ENCODE measurements at places on chromosomes 16 and 17. TPM values are rescaled to one million over a fixed set of nuclear protein-coding genes. Genes with fewer than 3 reads are reported as not detected.
A peak's percentile ranks its signal among the peaks of the same experiment; 100 is the strongest.

Gene CRYM
- not detected for total RNA-seq

Gene ATF7IP2
- 27.0 TPM for total RNA-seq

Gene KRT36
- total RNA-seq = not detected

Gene TEX14
- total RNA-seq = 0.31 TPM

GRCh38 chr17:9976283-9977179 lies 71.5 kb upstream of the RCVRN start:
- H3K27ac ChIP-seq = no peak overlapping the region
- H3K36me3 ChIP-seq = no peaks in the 10 kb centered on the region
- no peak for DNase-seq
- H3K4me1 ChIP-seq = peaks cover 4% of the 10 kb centered on the region
- H3K4me3 ChIP-seq = no peak overlapping the region

DNA sequence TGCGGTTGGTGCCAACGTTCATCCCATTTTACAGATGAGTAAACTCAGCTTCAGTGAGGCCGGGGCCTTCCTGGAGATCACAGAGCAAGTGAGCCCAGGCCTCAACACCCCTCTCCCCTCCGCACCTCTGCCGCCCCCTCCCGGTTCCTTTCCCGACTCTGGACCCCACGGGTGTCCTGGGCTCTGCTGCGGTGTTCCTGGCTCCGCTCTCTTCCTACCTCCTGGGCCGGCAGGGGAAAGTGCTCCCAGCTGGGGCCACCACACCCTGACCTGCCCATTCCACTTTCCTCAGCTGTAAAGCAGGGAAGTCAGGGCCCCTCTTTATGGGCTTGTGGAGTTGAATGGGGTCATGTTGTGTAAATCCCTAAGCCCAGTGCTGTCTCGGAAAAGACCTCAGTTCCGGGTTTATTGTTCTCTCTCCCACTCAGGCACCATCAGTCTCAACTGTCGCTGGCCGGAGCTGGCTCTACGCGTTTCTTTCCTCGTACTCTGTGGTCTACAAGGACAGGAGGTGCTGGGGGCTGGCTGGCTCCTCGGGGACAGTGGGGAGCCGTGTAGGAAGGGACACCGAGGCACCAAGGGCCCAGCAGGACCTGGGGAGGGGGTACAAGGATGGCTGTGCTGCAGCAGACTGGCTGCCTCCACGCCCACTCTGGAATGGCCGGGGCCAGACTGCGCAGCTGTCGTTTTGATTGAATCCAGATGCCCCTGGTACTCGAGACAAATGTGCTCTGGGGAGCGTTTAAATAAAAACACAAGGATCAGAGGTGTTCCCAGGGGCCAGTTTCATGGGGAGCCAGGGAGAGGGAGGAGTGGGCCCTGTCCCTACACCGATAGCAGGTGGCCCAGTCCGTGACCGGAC lies 21.7 kb upstream of the ACSF3 start:
- no peak overlapping the region for H3K4me3 ChIP-seq
- H3K27me3 ChIP-seq = no peaks in the 10 kb centered on the region
- DNase-seq = no peak

GRCh38 chr16:68762996-68763756 lies 26.1 kb downstream of the CDH1 start:
- no peak for DNase-seq
- no peaks in the 10 kb centered on the region for H3K36me3 ChIP-seq
- H3K4me1 ChIP-seq = peaks cover 25% of the 10 kb centered on the region
- H3K27ac ChIP-seq = no peak overlapping the region

GRCh38 chr16:23107117-23107516 lies 42.1 kb downstream of the USP31 start:
- no peaks in the 10 kb centered on the region for H3K27me3 ChIP-seq
- DNase-seq = no peak
- no peaks in the 10 kb centered on the region for H3K4me1 ChIP-seq
- H3K27ac ChIP-seq = no peak overlapping the region

GRCh38 chr17:79824234-79824633 lies 15.0 kb downstream of the CBX4 start:
- H3K36me3 ChIP-seq = no peaks in the 10 kb centered on the region
- H3K27ac ChIP-seq = no peak overlapping the region
- no peak for DNase-seq
- H3K4me3 ChIP-seq = no peak overlapping the region
- peaks cover 8% of the 10 kb centered on the region for H3K4me1 ChIP-seq
- peaks cover 14% of the 10 kb centered on the region for H3K27me3 ChIP-seq

DNA sequence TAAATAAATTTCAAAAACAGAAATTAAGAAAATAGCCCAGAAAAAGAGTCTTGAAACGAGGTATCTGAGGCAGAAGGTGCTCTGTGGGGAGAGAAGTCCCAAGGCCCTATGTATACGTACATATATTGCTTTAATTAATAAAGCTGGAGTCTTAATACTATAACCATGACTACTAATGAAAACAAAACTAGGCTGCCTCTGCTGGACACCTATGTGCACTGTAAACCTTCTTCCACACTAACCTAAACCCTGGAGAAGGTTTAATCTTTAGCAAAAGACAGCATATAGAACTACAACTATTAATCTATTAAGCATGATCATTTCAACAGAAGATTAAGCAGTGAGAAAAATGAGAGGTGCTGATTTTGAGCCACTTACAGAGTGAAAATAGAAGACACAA lies 153.9 kb upstream of the C17orf78 start:
- peaks cover 4% of the 10 kb centered on the region for H3K4me1 ChIP-seq
- no peak for DNase-seq
- peaks cover 22% of the 10 kb centered on the region for H3K36me3 ChIP-seq
- H3K27ac ChIP-seq = no peak overlapping the region

- peaks cover 13% of the 10 kb centered on the region for H3K4me1 ChIP-seq
- no peak overlapping the region for H3K4me3 ChIP-seq
- H3K36me3 ChIP-seq = peaks cover 4% of the 10 kb centered on the region
- no peak overlapping the region for H3K27ac ChIP-seq
Observed at GRCh38 chr16:17176199-17176598, 294.6 kb downstream of the XYLT1 start.

GRCh38 chr16:22324787-22325597 lies 27.8 kb downstream of the POLR3E start:
- H3K27me3 ChIP-seq = no peaks in the 10 kb centered on the region
- H3K36me3 ChIP-seq = peaks cover 40% of the 10 kb centered on the region
- no peak for DNase-seq
- peaks cover 3% of the 10 kb centered on the region for H3K4me1 ChIP-seq
- H3K27ac ChIP-seq = no peak overlapping the region

- H3K27me3 ChIP-seq = no peaks in the 10 kb centered on the region
- no peak overlapping the region for H3K27ac ChIP-seq
- no peak for DNase-seq
- H3K36me3 ChIP-seq = no peaks in the 10 kb centered on the region
Observed at GRCh38 chr16:57669476-57670162, 1.5 kb downstream of the ADGRG3 start.

DNA sequence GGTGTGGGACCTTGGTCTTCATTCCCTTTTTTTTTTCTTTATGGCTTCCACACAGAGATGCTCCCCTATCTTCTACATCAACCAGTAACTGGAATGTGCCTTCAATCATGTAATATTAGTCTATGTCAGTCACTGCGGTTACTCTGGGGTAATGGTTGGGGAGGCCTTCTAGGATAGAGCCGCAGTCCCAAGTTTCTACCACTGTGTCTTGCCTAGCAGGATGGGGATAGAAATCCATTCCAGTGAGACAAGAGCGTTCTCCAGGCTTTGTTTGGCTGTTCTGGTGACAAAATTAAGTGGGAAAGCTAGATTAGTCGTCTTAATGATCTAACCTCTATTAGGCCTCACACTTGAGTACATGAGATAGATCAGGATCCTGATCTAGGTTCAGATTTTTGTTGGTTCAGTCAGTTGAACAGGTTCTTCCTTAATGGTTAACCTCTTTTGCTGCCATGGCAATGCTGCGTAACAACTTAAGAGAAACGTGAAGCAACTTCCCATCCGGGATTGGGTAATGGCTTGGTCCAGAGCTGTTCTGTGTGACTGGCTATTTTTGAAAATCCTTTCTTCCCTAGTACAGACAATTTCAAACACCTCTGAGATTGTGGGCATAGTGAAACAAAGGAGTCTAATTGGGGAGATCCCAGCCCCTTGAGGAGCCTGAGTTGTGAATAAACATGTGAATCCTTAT lies 8.7 kb downstream of the MSL1 start:
- H3K27me3 ChIP-seq = no peaks in the 10 kb centered on the region
- H3K27ac ChIP-seq = peak overlapping the region; percentile 18
- no peak for DNase-seq
- H3K4me3 ChIP-seq = no peak overlapping the region
- H3K4me1 ChIP-seq = peaks cover 14% of the 10 kb centered on the region
- H3K36me3 ChIP-seq = peaks cover 73% of the 10 kb centered on the region

GRCh38 chr16:85492295-85492864 lies 120.7 kb upstream of the GSE1 start:
- no peak for DNase-seq
- H3K27ac ChIP-seq = no peak overlapping the region
- no peaks in the 10 kb centered on the region for H3K36me3 ChIP-seq
- H3K4me3 ChIP-seq = no peak overlapping the region

GRCh38 chr17:40319651-40320540 lies 10.9 kb downstream of the RARA start:
- H3K27me3 ChIP-seq = no peaks in the 10 kb centered on the region
- H3K36me3 ChIP-seq = peaks cover 8% of the 10 kb centered on the region
- H3K4me1 ChIP-seq = peaks cover 75% of the 10 kb centered on the region
- H3K27ac ChIP-seq = peak overlapping the region; percentile 99
- DNase-seq = peak; percentile 81

DNA sequence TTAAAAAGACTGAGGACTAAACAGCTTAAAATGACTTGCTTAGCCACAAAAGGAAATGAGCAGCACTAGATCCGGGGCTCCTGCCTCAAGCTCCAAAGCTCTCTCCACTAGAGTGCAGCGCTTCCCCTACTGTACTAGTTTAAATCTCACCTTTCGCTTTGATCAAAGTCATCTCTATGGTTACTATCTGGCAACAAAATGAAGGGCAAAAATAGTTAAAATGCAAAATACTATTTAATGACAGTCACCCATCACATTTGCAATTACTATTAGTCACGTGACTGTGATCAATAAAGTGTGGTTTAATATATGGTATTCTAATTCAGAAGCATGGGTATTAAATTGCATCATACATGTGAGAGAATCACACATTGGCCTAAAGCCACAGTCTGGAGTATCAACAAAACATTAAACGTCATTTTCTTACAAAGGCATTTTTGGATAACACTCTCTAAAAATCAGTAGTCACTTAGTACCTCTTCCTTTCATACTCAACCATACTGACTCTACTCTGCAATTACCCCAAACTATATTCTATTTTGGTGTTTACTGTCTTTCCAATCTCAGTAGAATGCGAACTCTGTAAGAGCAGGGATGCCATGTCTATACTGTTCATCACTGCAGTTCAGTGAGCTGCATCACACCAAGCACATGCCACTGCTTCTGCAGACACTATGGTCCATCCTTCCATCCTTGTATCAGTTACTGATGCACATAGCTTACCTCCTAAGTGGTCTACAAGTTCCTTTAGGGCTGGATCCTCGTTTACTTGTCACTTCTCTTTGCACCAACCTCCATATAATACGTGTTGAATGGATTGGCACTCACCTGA lies 6.2 kb downstream of the PSMD12 start:
- H3K4me1 ChIP-seq = peaks cover 64% of the 10 kb centered on the region
- H3K36me3 ChIP-seq = peaks cover 70% of the 10 kb centered on the region
- DNase-seq = peak; percentile 77
- H3K27ac ChIP-seq = peak overlapping the region; percentile 72

- no peaks in the 10 kb centered on the region for H3K36me3 ChIP-seq
- H3K4me3 ChIP-seq = no peak overlapping the region
- H3K4me1 ChIP-seq = no peaks in the 10 kb centered on the region
- H3K27ac ChIP-seq = no peak overlapping the region
- H3K27me3 ChIP-seq = peaks cover 3% of the 10 kb centered on the region
Observed at GRCh38 chr16:22675745-22676540, 138.0 kb upstream of the HS3ST2 start.

DNA sequence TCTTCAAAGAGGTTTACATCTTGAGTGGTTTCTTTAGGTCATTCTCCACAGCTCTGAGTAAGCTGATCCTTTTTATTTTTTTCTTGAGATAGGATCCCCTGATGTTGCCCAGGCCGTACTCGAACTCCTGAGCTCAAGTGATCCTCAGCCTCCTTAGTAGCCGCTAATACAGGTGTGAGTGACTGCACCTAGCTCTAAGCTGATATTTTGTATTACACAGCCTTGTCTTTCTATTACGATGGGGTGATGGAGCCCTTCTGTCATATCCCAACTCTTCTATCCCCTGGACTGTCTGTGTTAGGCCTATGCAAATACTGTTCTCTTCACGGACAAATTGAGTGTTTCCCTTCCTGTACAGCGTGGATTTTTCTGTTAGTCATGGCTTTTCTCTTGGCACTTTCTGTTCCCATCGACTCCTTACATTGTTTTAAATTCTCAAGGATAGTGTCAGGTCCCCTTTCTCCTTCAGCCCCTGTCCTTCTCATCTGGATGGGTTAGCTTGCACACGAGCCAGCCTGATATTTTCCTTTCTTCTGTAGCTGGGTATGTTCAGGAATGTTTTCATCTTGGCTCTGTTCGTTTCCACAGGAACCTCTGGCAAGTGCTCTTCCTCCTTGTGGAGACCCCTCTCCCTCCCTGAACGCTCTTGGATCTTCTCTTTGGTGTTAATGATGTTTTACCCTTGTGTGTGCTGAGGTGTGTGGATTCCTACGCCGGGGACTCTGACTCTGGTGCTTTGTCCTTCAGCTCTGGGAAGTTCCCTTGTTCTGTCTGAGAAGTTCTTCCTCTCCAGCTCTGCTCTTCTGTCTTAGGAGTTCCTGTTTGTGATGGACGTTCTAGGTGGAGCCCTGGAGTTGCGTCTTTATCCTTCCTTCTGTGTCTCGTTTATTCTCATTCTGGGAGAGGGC lies 2.3 kb downstream of the BANP start:
- H3K27me3 ChIP-seq = no peaks in the 10 kb centered on the region
- peaks cover 34% of the 10 kb centered on the region for H3K36me3 ChIP-seq
- peak overlapping the region; percentile 88 for H3K4me3 ChIP-seq
- no peak for DNase-seq
- peaks cover 60% of the 10 kb centered on the region for H3K4me1 ChIP-seq

DNA sequence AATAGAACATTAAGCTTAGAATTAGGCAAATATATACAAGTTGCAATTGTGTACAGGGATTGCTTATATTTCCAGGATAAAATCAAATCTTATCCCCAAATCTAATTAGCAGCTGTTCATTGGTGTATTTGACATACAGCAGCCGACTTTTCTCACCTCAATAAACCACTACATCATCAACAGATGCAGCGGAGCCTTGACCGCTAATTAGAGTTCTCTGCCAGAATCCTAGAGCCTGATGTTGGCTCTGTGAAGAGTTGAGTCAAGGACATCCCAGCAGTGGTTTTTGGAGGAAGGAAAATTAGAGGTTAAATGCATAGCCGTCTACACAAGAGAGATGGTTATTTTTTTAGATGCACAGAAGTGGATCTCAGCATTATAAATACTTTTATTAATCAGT lies 221.9 kb upstream of the CACNG5 start:
- no peak for DNase-seq
- no peak overlapping the region for H3K4me3 ChIP-seq
- no peak overlapping the region for H3K27ac ChIP-seq
- no peaks in the 10 kb centered on the region for H3K27me3 ChIP-seq
- H3K36me3 ChIP-seq = peaks cover 44% of the 10 kb centered on the region
- H3K4me1 ChIP-seq = peaks cover 18% of the 10 kb centered on the region

GRCh38 chr16:10370096-10370726 lies 15.7 kb upstream of the ATF7IP2 start:
- H3K27ac ChIP-seq = no peak overlapping the region
- no peak overlapping the region for H3K4me3 ChIP-seq
- no peaks in the 10 kb centered on the region for H3K27me3 ChIP-seq
- no peaks in the 10 kb centered on the region for H3K36me3 ChIP-seq

All from activated CD8-positive, alpha-beta T cell treated with anti-CD3 and anti-CD28 coated beads for 36 hours (primary cell).